ENCODE measurements at places on chromosomes 1 and 21. TPM values are rescaled to one million over a fixed set of nuclear protein-coding genes. Genes with fewer than 3 reads are reported as not detected.
A peak's percentile ranks its signal among the peaks of the same experiment; 100 is the strongest.

DNA sequence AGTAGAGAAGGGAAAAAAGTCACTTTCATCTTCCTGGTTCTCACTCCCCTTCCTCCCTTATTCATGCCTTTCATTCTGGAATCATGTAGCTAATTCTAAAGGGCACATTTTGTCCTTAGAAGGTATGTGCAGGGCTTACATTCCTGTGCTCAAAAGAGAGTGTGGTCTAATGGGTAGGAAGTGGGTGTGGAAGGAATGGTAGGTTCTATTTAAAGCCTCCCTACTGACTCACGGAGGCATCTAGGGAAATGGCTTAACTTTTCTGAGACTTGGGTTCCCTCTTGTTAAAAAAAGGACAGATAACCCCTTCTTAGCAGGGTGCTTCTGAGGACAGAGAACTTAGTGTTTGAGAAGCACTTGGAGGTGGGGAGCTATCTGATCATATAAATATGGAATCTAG, 249.3 kb upstream of the DUSP10 start:
- no peak for DNase-seq

GRCh38 chr1:37439349-37439995, 34.9 kb upstream of the ZC3H12A start:
- no peak for DNase-seq

DNA sequence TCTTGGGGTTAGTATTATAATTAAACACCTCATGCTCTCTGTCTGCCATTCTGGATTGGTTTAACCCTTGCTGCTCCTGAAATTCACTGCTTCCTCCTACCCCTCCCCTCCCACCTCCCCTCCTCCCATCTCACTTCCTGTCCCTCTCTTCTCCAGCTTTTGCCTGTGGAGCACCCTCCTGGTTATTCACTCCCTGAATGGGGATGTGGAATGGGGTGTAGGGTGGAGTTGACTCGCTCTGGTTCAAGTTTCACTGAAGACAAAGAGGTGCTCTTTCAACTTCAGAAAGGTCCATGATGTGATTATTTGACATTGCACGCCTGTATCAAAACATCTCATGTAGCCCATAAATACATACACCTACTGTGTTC, 160.5 kb downstream of the PLXNA2 start:
- DNase-seq, result no peak

DNA sequence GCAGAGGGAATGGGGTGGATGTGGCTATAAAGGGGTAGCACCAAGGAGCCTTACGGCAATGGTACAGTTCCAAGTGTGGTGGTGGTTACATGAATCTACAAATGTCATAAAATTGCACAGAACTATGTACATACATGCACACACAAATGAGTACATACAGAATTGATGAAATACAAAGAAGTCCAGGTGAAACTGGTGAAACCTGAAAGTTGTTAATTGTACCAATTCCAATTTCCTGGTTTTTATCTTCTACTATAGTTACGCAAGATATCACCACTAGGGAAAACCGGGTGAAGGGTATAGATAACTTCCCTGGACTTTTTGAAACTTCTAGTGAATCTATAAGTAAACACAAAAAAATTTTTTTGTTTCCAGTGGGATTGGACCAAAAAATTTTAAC, 18.9 kb downstream of the HSF2BP start:
- no peak for DNase-seq

- DNase-seq, result no peak
These were observed 414.2 kb downstream of the KCNT2 start for GRCh38 chr1:196193896-196194559.

DNA sequence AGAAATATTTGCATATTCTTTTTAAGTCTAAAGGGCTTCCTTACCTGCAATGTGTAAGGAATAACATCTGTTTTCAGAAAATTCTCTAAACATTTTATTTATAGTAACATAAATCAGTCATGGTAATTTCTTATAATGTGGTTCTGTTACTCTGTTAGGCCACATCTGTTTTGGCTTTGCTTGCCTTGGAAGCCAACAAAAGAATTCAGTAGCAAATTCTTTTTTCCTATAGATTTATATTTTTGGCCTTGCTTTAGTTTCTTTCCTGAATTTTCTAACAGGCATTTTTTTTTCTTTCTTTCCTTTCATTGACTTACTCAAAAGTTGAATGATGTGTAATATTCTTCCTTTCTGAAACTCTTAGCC, 72.2 kb downstream of the OSBPL9 start:
- DNase-seq, result no peak

GRCh38 chr1:171740987-171741871, 636 bp downstream of the VAMP4 start:
- DNase-seq, result peak; percentile 60

- DNase-seq, result no peak
These were observed 393.3 kb downstream of the PTBP2 start for GRCh38 chr1:97114842-97115241.

DNA sequence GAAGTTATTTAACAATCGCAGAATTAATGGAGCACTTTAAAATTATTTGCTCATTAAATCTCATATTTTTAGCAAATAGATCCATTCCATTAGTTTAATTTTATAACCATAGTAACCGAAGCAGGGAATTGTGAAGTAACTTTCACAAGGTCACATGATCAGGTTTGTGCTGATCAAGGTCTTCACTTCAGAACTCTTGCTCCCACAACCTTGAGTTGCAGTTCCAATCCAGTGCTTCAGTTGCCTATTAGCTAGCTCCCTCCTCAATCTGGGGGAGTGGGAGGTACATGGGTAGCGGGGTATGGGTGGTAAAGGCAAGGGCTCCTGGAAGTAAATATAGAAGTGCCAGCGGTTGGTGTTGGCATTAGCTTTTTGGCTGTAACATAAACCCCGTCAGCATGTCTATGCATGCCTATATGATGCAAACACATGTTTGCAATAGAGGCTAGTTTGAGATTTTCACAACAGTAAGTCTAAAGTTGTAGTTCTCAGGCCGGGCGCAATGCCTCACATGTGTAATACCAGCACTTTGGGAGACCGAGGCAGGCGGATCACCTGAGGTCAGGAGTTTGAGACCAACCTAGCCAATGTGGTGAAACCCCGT, 5.8 kb downstream of the ATP5IF1 start:
- no peak for DNase-seq

DNA sequence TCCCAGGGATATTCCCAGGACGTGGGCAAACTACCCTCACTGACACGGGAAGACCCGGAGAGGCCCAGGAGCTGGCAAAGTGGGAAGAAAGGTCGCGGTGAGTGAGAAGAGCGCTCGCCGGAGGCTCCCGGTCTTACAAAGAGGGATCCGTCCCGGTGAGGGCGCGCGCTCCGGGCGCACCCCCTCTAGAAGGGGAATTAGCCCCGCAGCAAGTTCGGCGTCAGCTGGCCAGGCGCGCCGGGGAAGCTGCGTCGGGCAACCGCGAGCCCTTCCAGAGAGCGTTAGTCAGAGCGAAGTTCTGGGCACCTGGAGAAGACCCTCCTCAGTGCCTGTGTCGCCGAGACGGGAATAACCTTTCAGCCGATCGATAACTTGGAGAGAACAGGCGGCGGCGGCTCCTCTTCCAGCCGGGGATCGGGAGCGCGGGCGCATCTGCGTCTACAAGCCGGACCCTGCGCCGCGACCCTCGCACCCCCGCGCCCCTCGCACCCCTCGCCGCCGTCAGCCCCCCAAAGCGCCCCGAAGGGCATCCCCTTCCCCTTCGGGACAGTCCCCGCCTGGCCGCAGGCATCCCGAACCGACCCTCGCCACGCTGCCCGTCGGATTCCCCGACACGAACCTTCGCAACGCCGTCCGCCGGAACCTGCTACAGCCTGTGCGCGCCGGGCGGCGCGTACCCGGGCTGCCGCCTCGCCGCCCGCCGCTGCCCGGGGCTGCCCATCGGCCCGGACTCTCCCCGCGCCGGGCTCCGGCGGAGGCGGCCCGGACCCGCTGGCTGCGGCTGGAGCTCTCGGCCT, 485 bp downstream of the SIPA1L2 start:
- peak; percentile 76 for DNase-seq

DNA sequence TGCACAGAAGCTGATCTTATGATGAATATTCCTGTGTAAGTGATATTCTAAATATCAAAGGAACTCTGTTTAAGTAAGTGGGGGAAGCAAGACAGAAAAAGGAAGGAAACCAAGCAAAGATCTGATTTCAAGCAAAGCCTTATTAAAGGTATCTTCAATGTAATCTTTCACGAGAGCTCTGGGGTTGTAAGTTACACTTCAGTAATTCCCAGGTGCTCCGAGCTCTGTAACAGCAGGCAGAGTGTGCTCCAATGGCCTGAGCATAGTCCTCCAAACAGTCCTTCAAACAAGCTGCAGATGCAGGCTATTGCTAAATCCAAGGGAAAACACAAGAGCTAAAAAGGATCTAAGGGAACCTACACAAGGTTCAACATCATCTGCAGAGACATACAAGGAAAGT, 949.7 kb upstream of the TMPRSS15 start:
- DNase-seq, result no peak

- no peak for DNase-seq
These were observed 7.5 kb upstream of the CAPN9 start for GRCh38 chr1:230739564-230740290.

DNA sequence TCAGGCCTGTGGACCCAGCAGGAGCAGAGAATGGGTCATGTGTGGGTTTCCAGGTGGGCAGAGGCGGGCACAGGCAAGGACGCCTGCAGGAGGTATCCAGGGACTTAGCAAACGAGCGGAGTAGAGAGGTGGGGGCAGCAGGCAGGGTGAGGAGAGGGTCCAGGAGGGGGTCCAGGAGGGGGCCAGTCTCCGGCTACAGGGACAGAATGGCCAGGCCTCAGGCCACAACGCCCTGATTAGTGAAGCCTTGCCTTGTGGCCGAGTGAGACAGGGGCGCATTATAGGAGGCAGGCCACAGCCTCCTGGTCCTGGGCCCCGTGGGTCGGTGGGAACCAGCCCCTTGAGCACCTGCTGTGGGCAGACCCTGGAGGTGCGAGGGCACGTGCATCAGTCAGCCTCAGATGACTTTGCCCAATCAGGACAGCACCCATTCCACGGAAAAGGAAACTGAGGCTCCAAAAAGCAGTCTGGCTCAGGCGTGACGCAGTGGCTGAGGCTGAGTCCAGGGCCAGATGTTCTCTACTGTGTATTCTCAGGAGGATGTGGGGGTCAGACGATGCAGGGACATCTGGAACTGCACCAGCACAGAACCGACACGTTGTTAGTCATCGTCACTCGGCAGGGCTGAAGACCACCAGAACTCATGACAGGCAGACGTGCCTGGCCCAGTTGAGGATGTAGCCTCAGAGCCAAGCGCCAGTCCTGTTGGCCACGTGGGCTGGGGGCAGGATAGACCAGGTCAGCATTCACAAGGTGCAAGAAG, 113.7 kb downstream of the CRYAA start:
- DNase-seq, result no peak

DNA sequence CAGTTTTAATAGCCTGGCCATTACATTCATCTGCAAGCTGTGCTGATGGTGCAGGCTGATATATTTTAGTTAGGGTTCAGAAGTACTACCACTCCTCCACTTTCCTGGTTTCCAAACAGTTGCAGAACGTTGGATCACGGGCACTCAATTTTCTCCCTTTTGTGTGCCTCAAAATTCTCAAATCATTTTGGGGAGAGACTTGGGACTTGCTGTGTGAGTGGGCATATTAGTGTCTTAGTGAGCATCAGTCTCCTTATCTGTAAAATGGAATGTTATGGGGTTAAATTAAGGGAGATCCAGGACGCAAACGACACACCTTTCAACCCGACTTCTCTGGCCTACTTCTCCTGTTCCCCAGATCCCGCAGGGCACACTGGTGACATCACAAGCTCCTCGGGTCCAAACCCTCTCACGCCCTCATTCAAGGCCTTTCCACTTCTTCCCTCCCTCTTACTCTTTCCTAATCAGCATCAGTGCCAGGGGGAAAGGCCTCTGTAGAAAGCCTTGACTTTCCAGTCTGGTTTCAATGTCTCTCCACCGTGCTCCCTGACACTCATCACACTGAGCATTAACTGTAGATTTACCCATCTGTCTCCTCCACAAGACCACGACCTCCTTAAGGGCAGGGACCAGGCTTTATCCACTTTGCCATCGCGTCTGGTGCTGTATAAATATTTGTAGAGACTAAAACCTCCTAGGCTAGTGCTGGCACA, 1.2 kb downstream of the PIGP start:
- DNase-seq, result peak; percentile 78

GRCh38 chr1:39395357-39395831, 96.0 kb upstream of the BMP8A start:
- no peak for DNase-seq

DNA sequence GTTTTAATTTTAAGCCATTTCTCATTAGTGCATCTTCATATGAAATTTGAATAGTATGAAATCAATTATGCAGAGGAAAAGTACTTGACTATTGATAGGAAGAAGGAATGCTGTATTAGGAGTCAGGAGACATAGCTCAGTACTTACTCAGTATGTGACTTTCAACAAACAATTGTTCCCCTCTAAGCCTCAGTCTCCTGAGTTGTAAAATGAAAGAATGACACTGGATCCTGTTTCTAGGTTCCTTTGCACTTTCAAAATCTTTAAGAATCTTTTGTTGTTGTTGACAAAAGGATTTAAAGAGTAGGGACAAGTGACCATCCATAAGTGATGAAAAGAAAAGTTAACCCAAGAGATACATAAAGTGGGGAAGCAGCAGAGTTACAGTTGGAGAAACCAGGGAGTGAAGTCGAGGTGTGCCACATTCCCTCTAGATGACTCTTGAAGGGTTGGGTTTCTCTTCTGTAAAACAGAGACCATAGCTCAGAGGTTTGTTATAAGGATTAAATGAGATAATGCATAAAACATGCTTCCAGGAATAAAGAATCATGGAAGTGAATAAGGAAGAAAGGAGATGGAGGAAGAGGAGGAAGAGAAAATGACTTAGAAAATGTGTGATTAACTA, 105.7 kb upstream of the KCNJ15 start:
- DNase-seq, result no peak

GRCh38 chr1:225767634-225768540, 9.7 kb upstream of the SRP9 start:
- DNase-seq, result peak; percentile 84

FABP3 gene
- 6.5 TPM for total RNA-seq

SPATA21 gene
- 0.49 TPM for total RNA-seq

GPATCH2 gene
- 18.4 TPM for total RNA-seq

KRTAP19-8 gene
- not detected for total RNA-seq

EPHA2 gene
- total RNA-seq, result 31.3 TPM

OR6N1 gene
- not detected for total RNA-seq

SH3BGR gene
- 7.9 TPM for total RNA-seq

METTL18 gene
- 9.5 TPM for total RNA-seq

WDR3 gene
- total RNA-seq, result 18.5 TPM

SYPL2 gene
- 4.2 TPM for total RNA-seq

MYOG gene
- not detected for total RNA-seq

TRABD2B gene
- 5.0 TPM for total RNA-seq
